ENCODE measurements at places on chromosomes 1 and 21. TPM values are rescaled to one million over a fixed set of nuclear protein-coding genes. Genes with fewer than 3 reads are reported as not detected.

DNA sequence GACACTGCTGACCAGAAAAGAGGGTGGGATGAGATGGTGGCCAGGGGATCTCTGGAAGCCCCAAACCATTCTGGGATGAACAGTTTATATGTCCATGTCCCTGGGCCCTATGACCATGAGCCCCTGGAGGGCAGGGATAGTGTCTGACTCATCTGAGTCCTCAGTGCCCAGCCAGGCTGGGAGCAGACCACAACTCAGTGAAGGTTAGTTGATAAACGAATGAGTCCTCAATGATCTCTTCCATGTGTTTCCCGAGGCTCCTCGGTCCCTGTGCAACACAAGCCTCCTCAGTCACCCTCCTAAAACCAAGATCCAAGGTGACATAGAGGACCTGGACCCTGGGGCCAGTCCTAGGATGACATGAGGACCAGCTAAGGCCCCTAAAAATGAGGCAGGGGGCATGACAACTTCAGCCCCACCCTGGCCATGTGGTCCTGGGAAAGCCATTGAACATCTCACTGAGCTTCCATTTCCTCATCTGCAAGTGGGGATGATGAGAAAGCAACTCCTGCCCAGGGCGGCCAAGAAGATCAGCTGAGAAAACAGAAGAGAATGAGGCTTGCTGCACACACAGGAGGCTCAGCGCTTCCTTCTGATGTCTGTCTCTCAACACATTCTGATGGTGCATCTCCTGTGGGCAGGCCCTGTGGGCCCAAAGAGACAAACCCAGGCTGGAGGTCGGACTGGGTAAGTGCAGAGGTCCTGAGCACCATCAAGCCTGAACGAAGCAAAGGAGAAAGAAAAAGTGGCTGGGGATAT lies 86.3 kb downstream of the GLIS1 start:
- DNase-seq = peak; percentile 63

DNA sequence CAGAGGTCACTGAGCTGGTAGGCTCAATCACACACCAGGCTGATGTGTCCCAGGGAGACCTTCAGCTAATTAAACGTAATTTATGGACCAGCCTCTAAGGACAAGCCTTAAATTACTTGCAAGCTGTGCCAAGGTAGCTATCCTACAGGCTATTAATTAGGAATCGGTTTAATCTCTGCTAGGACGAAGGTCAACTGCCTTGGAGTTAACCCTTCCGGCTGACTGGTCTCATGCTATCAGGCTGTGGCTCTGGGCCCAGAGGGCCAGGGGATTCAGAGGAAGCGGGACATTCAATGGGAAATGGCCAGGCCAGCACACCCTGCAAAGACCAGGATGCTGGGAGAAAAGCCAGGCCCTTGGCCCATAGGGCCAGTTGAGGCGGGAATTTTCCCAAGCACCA lies 19.0 kb downstream of the DHRS3 start:
- DNase-seq = no peak

COL8A2 gene
- total RNA-seq = 1.7 TPM

GRCh38 chr21:46604975-46605766 lies at the start of gene S100B:
S100B (minus strand) TSS chr21:46605082; CDS start chr21:46602415, 2,667 bp downstream.
- no peak for DNase-seq

Data from cardiac septum (tissue), 1 donor.